Stimulated activated naive CD4-positive, alpha-beta T cell (primary cell): ENCODE measurements at places on chromosomes 13 and 19.
A peak's percentile ranks its signal among the peaks of the same experiment; 100 is the strongest.

GRCh38 chr19:10593820-10594637 lies 6.9 kb upstream of the AP1M2 start:
- DNase-seq: no peak

- no peak for DNase-seq
These were observed 15.8 kb upstream of the GARIN5A start for GRCh38 chr19:50492303-50493052.

DNA sequence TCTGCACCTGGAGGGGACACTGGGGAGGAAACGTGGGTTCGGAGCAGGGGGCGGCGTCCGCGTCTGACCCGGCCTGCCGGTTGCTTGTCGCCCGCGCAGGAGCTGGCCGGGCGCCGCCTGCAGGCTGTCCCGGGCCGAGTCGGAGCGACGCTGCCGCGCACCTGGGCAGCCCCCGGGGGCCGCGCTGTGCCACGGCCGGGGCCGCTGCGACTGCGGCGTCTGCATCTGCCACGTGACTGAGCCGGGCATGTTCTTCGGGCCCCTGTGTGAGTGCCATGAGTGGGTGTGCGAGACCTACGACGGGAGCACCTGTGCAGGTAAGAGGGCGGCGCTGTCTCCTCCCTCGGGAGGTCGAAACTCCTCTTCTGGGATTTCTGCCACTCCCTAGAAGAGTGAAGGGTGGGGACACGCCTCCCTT lies 1.3 kb downstream of the ITGBL1 start:
- DNase-seq: no peak

GRCh38 chr19:40141551-40141950 lies 49.7 kb upstream of the MAP3K10 start:
- DNase-seq: no peak

- no peak for DNase-seq
These were observed 168.3 kb downstream of the COL4A1 start for GRCh38 chr13:110138700-110139036.

DNA sequence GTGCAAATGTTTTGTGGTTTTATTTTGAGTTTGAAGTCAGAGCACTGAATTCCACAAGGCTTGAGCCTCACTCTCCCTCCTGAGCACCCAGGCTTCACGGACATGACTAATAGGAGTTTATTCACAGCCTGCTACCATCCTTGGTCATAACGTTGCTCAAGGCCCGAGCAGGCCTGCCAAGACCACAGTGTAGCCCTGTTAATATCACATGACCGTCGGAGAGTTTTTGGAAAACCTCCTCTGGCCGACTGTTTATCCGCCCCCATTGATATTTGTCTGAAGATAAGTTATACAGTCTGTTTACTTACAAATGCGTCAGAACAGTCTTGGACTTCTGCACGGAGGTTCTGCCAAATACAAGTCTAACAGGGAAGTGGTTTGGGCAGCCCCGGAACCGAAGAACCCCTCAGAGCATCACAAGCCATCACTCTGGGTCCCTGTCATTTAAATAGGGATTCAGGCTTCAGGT lies 89.9 kb downstream of the COL4A2 start:
- DNase-seq: no peak

- DNase-seq: no peak
These were observed 74.6 kb downstream of the B3GLCT start for GRCh38 chr13:31274390-31274789.

- peak; percentile 16 for DNase-seq
These were observed 12.0 kb downstream of the EBPL start for GRCh38 chr13:49679246-49679645.

- no peak for DNase-seq
These were observed at the start of gene AXL for GRCh38 chr19:41218615-41219507. Gene AXL (plus strand): TSS chr19:41219223. CDS start chr19:41219393, 170 bp downstream.

GRCh38 chr19:7421941-7422744 lies 66.7 kb downstream of the PEX11G start:
- no peak for DNase-seq

DNA sequence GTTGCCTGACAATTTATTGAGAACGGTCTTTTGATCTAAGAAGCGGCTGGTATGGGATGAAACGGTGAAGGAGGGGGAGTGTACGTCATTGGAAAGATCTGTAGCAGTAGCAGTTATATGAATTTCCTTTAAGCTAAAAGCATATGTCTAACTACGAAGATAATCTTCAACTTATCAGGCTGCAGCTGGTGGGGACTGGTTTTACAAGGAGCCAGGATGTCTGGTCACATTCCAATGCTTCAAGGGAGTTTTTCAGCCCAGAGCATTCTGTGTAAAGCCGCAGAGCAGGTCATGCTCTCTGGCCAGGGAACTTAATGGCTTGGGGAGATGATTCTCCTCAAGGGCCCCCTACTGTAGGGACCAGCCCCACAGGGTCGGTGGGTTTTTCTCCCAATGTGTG lies 29.2 kb downstream of the CLEC4M start:
- no peak for DNase-seq
